ENCODE measurements at places on chromosomes 6 and 20.

DNA sequence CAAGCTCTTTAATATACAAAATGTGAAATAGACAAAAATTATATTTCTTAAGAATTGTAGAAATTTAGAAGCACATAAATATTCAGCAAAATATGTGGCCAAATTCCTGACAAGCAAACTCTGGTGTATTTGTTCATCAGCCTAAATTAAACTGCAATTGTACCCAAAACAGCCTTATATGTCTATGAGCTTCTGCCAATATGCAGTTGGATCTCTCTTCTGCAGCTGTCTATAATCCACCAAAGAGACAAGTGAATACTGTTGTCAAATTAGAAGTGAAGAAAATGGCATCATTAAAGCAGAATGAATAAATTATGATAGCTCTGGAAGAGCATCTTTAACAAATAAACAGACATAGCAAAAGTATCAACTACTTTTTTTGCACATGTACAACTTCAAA lies 755.7 kb downstream of the GRIK2 start:
- DNase-seq = no peak

- DNase-seq = no peak
Observed at GRCh38 chr6:46921731-46922130, at the start of gene ADGRF5. Gene ADGRF5 (minus strand): TSS chr6:46921938. CDS start chr6:46906762, 15,176 bp downstream.

DNA sequence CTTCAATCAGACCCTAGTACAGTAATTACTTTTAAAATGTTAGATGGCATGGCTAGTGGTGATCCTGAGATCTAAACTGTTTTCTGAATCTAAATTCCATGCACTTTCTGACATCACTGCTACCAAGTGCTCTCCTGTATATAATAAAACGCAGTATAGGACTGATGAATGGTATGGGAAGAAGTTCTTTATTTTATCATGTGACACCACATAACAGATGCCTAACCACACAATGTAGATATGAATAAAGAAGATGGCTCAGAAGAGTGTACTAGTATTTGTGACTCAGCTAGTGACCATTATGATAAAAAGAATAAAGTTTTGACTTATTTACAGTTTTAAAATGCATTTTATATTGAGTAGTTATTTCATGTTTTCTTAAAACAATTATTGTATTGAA lies 8.5 kb downstream of the NDUFAF4 start:
- no peak for DNase-seq

- peak; percentile 69 for DNase-seq
Observed at GRCh38 chr20:45450097-45450818, 19.3 kb upstream of the WFDC2 start.
